WTC11 (cell line): ENCODE measurements at places on chromosomes 7 and 10.
A peak's percentile ranks its signal among the peaks of the same experiment; 100 is the strongest.

GRCh38 chr10:103554488-103555324, 61.2 kb downstream of the NEURL1 start:
- DNase-seq: peak; percentile 62

DNA sequence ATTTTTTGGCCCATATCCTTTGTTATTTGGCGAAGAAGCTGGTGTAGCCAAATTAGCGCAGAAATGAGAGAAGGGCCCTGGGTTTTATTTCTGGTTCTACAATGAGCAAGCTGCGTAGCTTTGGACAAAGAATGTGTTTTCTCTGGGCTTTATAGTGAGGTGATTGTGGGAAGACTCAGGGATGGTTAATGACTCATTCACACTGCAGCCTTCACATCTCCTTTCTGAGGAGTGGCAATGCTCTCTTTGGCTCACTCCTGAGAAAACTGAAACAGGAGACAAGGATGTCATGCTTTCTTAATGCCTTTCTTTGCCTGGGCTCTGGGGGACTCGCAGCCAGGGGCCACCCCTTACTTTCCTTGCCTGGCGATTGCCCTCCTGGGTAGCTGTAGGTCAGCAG, 271.0 kb upstream of the PODXL start:
- no peak for DNase-seq

GRCh38 chr10:101050208-101051069, 11.3 kb upstream of the KAZALD1 start:
- DNase-seq: peak; percentile 95

DNA sequence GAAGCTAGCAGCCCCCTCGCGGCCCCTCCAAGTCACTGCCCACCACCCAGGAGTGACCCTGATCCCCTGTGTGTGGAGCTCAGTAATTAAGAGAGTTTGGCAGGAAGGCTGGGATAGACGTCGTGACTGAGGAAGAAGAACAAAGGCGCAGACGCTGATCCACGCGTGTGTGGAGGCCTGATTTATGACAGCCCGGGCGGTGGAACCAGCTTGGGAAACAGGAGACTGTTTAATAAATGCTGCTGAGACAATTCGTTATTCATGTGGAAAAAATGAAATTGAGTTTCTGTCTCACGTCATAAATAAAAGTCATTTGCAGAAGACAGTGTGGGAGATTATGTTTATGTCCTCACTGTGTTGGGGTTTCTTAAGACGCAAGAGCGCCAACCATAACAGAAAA, 130.8 kb downstream of the ELFN1 start:
- no peak for DNase-seq

DNA sequence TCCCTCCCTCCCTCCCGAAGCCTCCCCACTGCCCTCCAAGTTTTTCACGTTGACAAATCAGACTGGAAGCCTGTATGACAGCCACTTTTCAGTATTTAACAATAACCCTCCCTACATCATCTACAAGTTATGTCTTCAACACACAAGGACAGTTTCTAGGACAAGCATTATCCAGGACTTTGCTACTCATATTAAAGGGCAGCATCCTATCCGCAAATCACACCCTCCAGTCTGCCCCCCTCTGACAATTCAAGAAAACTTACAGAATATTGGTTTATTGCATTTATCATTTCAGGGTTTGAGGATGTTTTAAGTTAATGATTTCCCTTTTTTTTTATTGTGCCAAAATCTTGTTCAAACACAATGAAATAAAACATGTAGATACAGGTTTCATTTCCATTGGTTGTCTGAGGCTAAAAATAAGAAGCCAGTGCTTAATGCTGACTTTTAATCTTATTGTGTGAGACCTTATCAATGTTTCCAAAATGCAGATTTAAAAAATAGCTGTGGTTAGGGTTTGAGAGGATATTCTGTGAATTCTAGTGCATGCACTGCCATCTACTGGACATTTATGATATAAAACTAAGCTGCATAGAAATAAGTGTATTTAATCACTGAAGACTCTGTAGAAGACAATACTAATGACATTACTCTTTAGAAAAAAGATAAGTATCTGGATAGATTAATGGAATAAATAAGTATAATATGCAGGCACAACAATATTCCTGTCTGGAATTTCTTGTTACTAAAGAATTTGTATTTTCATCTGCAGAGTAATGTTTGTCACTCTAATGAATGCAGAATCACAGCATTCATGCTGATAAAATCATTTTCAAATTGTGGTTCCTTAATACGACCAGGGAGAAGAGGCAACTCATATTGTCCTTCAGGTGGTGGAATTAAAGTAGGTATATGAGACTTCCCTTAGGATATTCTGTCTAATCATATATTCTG, 64.1 kb downstream of the CAV1 start:
- DNase-seq: no peak

- no peak for DNase-seq
Observed at GRCh38 chr7:116329686-116330503, 119.6 kb downstream of the TES start.

DNA sequence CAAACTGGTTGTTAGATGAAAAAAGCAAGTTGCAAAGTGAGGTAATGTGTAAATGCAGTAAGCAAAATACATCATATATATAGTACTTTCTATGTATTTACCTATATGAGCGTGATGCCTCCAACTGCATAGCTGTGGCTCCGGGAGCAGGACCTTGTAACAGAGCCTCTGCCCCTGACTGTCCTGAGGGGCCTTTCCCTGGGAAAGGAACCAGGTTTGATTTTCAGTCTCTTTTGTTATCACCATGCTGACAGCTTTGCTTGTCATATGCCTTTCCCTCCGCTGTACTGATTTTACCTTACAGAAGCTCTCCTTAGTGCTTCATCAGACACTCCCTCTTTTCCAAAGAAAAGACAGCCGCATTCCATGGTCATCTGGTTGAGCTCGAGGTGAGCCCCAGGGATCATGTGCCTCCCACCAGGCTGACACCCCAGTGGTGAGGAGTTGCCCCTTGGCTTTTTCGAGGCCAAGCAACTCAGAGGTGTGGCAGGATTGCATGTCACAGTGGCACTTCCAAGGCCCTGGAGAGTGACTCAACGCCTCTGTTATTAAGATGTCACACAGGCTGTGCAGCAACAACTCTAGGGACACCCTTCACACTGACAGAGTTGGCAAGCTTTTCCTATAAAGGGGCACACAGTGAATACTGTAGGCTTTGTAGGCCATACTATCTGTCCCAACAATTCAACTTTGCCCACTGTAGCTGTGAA, 78.9 kb downstream of the ALOX5 start:
- no peak for DNase-seq

DNA sequence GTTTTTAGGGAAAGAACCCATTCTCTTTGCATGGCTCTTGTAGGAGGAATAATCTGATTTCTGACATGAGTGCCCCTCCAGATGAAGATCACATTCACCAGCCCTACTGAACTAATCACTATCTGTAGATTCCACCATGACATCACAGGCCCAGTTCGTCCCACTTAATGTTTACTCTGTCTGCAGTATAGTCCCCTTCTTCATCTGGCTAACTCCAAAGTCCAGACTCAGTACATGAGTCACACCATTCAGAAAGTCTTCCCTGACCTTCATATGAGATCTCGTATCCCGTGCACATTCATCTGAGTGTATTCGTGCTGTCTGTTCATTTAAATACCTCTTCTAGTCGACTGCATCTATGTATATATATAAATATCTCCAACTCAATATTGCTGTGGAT, 366.5 kb upstream of the AKR1E2 start:
- DNase-seq: no peak

DNA sequence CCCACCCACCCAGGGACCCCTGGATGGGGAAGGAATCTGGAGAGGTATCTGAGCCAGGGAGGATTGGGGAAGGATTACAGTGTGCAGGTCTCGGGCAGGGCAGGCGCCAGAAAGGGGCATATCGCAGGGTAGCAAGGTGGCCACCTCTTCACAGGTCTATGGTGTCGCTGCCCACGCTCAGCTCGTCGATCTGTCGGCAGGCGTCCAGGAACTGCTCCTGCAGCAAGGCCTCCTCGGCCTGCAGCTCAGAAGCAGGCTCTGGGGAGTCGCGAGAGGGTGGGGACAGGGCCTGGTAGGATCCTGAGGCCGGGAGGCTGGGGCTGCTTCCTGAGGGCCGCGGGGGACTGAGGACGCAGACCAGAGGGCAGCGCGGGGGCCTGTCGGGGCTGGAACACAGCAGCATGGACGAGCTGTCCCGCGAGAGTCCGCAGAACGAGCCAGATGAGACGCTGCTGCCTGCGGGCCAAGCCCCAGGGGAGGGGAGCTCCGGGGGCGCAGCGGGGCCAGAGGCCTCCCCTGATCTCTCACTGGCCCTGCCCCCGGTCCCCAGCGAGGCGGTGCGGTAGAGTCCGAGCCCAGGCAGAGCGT, 7.1 kb upstream of the RBM28 start:
- DNase-seq: peak; percentile 30

- DNase-seq: no peak
Observed at GRCh38 chr7:25662841-25663800, 434.8 kb upstream of the NPVF start.

GRCh38 chr10:69936091-69936490, 116.6 kb upstream of the MACROH2A2 start:
- DNase-seq: peak; percentile 41

DNA sequence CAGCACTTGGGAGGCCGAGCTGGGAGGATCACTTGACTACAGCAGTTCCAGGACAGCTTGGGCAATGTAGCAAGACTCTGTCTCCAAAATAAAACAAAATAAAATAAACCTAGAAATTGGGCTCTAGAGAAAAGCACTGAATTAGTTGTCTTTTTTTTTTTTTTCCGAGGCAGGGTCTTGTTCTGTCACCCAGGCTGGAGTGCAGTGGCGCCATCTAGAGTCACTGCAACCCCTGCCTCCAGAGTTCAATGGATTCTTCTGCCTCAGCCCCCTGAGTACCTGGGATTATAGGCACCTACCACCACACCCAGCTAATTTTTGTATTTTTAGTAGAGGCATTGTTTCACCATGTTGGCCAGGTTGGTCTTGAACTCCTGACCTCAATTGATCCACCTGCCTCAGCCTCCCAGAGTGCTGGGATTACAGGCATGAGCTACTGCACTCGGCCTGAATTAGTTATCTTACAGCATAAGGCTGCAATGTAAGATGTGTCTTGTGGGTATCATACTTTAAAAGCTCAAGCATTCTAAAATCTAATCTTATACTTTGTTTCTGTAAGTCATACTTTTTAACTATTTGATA, 12.8 kb downstream of the MEIG1 start:
- peak; percentile 61 for DNase-seq

GRCh38 chr10:18880530-18880929, 168.1 kb upstream of the MALRD1 start:
- DNase-seq: peak; percentile 11

DNA sequence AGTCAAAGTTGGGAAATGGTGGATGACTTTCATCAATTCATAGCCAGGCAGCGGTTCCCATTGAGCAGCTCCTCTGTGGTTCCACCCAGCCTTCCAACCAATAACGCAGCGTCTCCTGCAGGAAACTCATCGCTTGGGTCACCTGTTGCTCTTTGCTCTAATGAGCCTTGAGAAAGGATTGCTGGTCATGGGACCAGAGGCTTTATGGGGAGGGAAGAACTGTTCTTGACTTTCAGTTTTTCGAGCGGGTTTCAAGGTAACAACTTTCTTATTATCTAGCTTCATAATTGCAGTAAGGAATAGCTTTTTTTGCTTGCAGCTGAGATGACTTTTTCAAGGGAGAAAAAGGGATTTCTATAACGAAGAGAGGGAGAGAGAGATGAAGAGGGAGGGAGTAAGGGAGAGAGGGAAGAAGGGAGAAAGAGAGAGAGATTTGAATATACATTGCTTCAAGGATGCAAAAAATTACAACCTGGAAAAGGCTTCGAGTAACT, 405 bp upstream of the ENTPD1 start:
- DNase-seq: peak; percentile 46

DNA sequence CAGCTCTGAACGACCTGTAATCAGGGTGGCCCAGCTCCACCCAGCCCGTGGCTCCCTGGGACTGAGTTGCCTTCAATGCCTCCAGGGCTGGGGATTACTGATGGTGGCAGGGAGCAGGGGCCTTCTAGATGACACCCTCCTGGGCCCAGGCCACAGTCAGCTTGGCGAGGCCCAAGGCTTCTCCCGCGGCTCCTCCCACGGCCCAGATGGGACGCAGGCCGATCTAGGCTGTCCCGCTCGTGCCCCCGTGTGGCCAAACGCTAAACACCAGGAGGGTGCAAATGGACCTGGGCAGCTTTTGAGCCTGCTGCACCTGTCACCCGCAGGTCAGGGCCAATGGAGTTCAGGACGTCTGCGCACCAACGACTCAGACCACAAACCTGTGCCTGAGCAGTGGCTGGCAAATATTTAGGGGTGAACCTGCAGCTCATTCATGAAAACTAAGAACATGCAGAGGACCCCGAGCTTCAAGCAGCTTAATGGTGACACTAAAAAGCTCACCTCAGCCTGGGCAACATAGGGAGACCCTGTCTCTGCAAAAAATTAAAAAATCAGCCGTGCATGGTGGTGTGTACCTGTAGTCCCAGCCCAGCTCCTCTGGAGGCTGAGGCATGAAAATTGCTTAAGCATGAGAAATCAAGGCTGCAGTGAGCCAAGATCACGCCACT, 43.2 kb downstream of the ASB13 start:
- DNase-seq: peak; percentile 96

DNA sequence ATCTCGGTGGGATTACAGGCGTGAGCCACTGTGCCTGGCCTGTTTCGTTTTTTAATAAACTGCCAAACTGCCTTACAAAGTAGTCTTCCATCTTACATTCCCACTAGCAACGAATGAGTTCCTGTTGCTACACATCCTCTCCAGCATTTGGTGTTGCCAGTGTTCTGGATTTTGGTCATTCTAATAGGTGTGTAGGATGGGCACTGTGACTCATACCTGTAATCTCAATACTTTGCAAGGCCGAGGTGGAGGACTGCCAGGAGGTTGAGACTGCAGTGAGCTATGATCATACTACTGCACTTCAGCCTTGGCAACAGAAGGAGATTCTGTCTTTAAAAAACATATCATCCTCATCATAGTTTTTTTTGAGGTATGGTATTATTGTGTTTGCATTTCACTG, 21.4 kb upstream of the RSBN1L start:
- no peak for DNase-seq

DNA sequence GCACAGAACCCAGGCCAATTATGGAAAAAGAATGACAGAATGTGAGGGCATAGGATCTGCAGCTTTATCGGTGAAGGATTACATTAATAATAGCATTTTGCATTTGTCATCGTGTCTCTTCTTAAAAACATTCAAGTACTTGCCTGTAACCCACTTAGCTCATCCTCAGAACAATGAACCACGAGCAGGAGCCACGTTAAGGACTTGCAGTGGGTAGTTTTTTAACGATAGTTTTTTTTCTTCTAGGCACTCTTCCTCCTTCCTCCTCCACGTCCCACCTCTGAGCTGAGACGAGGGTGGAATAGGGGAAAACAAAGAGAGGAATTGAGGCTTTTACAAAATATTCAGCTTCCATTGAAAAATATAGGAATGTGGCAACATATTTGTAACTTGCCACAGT, 27.1 kb downstream of the CDHR3 start:
- no peak for DNase-seq

GRCh38 chr10:110794808-110795207, 76.9 kb upstream of the PDCD4 start:
- DNase-seq: no peak

- no peak for DNase-seq
Observed at GRCh38 chr10:128461991-128462390, 335.8 kb upstream of the MKI67 start.

DNA sequence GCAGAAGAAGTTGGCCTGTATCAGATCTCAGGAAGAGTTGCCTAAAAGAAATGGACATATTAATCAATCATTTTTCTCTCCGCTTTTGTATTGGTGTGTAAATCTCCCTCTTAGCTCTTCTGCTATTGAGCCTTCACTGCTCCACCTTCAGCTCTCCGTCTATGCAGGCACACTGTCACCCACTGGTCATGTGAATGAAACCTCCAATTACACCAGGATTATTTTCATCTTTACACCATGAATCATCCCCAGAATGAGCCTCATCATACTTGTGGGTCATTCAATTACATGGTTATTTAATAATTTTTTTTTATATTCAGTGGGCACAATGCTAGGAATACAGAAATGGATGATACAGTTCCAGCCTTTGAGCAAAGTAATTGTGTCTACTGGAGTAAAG, 92.6 kb downstream of the LRRC4 start:
- no peak for DNase-seq
